ENCODE measurements at places on chromosomes 5 and 9. TPM values are rescaled to one million over a fixed set of nuclear protein-coding genes. Genes with fewer than 3 reads are reported as not detected.

Gene SNX2
- total RNA-seq = 35.3 TPM

Gene FRRS1L
- 0.13 TPM for total RNA-seq

Gene DMRT3
- not detected for total RNA-seq

Gene IFNA21
- not detected for total RNA-seq

Gene FOXD4L6
- 1.4 TPM for total RNA-seq

Gene NUTM2G
- not detected for total RNA-seq

Gene PHPT1
- total RNA-seq = 101 TPM

Gene SLC25A2
- total RNA-seq = not detected

Gene OR4F3
- total RNA-seq = not detected

Gene TXN
- 309 TPM for total RNA-seq

Gene TCF7
- total RNA-seq = 3.2 TPM

Gene ENTREP1
- total RNA-seq = not detected

Gene PCDHGB5
- total RNA-seq = 7.6 TPM

Gene PCDHA3
- not detected for total RNA-seq

Gene IFNK
- not detected for total RNA-seq

Gene IL7R
- 0.48 TPM for total RNA-seq

Gene DCTN3
- total RNA-seq = 177 TPM

All from epithelial cell of alveolus of lung (primary cell).